NCI-H2171 treated with DMSO at 0.1 percent for 48 hours (cell line): ENCODE measurements at places on chromosomes 3 and 15.

- DNase-seq, result no peak
Observed at GRCh38 chr15:55709458-55709857, 33.5 kb downstream of the PRTG start.

DNA sequence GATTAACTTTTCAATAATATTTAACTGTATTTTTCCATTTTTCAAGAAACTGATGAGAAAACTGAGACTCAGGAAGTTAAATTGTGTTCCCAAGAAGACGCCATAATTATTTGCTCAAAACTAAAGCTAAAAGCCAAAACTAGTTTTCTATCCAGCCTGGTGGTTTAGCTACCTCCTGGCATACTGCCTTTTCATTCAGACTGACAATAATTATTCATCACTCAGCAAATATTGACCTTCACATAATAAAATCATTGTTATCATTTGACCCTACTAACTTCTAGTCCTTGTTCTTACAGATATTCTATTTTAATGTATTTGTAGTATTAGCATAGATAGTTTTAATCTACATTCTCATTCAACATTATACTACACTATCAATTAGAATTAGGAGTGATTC is 210.6 kb upstream of the GADL1 start:
- DNase-seq, result no peak

DNA sequence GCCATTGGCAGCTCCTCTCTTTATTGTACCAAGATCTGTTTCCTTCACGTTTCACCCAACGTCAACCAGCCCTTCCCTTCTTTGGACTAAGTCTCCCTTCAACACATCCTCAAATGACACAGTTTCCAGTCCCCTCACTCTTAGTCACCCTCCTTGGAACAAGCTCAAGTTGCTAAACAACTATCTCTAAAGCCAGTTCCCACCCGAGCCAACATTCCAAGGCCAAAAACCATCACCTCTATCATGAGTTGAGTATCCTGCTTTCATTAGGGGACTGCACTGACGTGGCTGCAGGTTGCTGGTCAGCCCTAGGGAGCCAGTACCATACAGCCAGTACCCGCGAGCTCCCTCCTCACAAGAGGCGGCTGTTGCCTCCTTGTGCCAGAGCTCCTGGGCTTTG is 73.8 kb downstream of the LIPC start:
- DNase-seq, result no peak

GRCh38 chr15:81209635-81210034 is 13.0 kb downstream of the IL16 start:
- no peak for DNase-seq

- DNase-seq, result peak; percentile 75
Observed at GRCh38 chr3:45688194-45688881, 858 bp upstream of the SACM1L start.

GRCh38 chr3:146110161-146110560 is 50.8 kb downstream of the PLOD2 start:
- DNase-seq, result no peak

- no peak for DNase-seq
Observed at GRCh38 chr3:134333522-134334181, 40.6 kb downstream of the AMOTL2 start.
